ENCODE measurements at places on chromosomes 4 and X. TPM values are rescaled to one million over a fixed set of nuclear protein-coding genes. Genes with fewer than 3 reads are reported as not detected.

The MAOB gene
- not detected for polyA plus RNA-seq

- DNase-seq, result no peak
Observed at GRCh38 chr4:15495621-15496020, 25.9 kb downstream of the CC2D2A start.

DNA sequence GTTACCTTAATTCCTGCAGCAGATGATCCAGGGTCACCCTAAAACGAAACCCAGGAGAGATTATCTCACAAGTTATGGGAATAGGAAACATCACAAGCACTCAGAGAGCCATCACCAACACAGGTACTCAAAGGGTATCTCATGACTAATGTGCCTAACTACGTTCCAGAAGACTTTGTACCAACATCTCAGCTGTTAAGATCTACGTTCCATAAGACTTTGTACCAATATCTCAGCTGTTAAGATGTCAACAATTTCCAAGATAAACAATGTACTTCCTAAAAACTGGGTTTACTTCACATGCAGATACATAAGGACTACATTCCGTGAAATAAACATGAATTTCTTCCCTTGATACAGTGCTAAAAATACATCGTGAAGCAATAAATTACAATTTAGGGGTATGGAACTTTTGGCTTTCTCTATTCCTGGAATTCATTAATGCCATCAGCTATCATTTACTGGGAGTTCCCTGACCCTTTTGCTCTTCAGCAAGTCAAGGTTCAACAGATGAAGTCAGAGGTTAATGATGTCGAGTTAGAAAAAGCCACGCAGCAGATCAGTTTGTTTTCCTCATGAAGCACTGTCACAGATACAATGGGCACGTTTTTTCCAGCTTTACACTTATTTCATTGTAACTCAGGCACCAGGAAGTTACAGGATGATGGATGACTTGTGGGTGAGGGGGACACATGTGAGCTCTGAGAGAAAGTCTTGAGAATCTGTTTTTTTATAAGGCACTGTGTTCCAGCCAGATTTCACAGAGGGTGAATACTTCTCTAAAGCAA lies 127.0 kb upstream of the ETNPPL start:
- no peak for DNase-seq

DNA sequence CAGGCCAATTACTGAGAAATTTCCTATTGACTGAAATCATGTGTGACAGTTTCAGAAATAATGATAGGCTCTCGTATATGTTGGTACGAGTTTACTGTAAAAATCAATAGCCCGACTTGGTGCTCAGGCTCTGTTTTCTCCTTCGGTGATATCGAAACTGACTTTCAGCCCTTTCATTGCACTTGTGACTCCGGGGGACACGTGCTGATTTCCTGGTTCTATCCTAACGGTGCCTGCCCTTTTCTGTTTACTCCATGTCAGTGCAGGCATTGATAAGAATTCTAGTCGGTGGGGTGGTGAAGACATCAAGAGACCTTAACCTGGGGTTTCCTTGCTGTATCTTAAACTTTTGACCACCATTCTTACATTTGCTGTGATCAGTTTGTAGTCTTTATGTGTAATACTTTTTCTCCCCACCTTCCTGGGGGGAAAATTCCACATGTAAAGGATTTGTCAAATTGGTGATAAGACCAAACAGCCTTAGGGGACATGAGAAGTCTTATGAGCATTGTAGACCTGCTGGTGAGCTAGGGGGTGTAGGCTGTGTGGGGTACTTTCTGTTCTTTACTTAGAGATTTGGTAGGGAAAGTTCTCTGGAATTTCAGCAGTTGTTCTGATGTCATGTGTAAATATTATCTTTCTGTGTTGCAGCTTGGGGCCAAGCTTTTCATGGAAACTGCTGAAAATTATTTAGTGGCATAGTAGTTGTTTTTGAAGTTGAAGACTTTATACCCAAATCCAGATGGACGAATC lies 52.7 kb downstream of the TMEM131L start:
- no peak for DNase-seq

The HS3ST1 gene
- polyA plus RNA-seq, result not detected

The DUSP21 gene
- polyA plus RNA-seq, result not detected

The RADX gene
- 0.26 TPM for polyA plus RNA-seq

The USO1 gene
- 90.3 TPM for polyA plus RNA-seq

GRCh38 chrX:2391869-2392606 lies 108.7 kb downstream of the DHRSX start:
- DNase-seq, result peak; percentile 56

DNA sequence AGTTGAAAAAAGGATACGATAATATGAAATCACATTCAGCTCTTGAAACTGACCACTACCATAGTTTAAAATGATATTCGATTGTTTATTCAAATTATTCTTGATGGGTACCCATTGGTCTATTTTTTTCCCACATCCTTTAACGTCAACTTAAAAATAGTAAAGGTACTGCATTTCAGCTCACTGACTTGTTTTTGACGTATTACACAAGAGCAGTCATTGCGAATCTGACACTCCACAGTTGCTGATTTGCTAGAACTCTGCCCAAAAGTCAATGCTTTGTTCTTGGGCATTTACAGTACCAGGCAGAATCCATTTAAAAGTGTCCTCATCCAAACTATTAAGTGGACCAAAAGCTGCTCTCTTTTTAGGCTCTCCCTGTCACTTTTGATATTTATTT lies 1.2 kb upstream of the PDS5A start:
- DNase-seq, result no peak

GRCh38 chrX:19956923-19957322 lies 33.9 kb downstream of the BCLAF3 start:
- no peak for DNase-seq

DNA sequence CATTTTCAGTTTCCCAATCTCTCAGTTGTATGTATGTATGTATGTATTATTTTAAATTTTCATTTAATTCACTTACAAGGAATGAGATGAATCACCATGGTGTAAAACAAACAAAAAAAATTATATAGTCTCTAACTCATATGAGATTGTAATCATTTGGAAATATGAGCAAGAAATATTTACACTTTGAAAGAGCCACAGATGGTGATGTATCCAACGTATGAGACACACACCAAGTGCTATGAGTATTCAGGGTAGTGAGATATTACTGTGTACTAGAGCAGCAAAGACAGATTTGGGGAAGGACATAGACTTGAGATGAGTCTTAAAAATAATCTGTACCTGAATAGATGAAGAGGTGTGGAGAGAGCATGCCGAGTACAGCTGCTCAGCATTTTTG lies 1154.4 kb downstream of the RAPGEF2 start:
- no peak for DNase-seq

The PAK3 gene
- polyA plus RNA-seq, result 0.16 TPM

DNA sequence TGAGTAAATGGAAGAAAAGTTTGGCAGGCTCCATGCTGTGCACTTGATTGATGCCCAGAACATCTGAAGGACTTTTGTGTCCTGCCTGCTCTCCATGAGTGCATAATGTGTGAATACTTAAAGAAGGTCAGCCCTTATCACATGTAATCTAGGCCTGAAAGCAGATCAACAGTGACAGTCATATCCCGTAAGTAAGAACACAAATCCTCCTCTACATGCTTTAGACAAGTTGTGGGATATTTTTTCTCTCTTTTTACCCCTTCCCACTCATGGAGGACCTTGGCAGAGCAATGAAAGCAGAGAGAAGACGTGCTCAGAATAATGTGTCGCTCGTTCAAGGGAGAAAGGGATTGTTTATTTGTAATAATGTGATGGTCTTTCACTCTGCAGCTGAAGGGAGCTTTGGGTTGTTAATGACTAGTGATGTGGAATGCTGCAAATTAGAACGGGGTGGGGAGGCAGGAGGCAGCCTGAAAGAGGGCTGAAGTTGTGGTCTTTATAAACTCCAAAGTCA lies 286.6 kb downstream of the BMPR1B start:
- no peak for DNase-seq

All from BJ (cell line).